ENCODE measurements at places on chromosomes 6 and 20.

DNA sequence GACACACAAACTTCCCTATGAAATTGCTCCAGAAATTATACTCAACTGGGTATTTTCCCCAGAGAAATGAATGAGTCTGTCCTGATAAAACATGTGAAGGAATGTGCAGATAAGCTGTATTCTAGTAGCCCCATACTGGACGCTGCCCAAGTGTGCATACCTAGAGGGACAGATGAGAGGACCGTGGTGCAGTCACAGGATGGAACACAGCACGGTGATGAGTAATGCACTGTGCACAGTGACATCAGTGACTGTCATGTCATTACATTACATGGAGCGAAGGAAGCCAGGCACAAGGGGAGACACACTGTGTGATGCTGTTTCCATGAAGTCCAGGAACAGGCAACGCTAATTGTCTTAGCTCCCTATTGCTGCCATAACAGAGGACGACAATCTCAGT is 155.5 kb downstream of the CDH4 start:
- no peak for DNase-seq

DNA sequence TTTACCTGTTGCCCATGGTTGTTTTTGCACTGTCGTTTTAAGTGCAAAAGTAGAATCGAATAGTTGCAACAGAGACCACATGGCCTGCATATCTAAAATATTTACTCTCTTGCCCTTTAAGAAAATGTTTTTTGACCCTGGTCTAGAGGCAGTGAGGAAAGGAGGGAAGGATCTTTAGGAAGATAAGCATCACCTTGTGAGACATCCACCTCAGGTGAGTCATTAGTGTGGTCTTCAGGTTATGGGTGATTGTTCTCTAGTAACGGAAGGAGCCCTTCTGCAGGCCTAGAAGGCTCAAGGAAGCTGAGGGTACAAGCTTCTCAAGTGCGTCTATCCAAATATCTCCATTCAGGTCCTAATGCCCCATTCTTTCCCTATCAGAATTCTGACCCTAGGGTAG is 6.6 kb upstream of the RAB44 start:
- DNase-seq = no peak

DNA sequence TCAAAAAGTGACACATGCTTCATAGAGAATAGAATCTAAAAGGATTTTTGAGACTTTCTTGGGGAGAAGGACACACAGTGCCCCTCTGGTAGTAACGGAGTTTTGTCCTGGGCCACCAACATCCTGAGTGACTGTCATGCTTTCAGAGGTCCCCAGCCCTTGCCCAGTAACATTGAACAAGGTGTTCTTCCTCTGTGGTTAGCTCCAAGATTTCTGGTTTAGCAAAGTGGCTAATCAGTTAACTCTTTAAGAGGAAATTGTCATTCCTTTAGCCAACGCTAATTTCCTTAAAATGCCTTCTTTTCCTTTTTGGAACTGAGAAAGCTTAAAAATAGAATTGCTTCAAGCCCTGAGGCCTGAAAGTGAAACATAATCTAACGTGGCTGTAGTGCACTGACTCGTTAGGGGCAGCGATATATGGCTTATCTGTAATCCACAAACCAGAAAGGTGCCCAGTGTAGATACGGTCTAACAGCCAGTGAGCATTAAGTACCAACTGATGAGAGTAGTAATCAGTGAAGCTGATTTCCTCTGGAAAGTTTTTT is 7.8 kb downstream of the E2F3 start:
- no peak for DNase-seq

GRCh38 chr20:56427797-56428196 is 15.7 kb downstream of the CASS4 start:
- no peak for DNase-seq

DNA sequence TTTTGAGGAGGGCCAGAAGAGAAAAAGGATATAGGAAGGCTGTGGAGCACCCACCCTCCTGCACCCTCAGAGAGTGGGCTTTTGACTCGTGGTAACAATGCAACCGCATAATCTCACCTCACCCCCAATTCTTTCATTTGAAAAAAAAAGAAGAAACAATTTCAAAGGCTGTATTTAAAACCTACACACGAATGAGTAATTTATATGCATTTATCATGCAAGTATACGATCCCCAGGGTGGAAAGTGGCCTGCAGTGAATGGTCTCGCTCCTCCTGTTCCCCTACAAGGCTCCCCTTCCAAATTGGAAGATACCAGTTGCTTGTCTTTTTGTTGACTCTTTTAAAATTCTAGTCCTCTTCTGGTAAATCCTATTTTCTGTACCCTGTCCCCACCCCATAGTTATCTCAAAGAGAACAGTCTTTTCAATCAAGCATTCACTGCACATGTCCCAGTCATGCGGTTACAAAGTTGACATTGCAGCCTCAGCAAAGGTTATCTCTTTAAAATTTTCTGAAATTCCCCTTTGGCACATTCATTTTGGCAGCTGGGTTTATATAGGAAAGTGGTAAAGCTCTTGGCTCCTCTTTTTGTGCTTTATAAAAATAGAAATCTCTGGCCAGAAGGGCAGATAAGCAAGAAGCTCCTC is 110.6 kb downstream of the ARID1B start:
- no peak for DNase-seq

DNA sequence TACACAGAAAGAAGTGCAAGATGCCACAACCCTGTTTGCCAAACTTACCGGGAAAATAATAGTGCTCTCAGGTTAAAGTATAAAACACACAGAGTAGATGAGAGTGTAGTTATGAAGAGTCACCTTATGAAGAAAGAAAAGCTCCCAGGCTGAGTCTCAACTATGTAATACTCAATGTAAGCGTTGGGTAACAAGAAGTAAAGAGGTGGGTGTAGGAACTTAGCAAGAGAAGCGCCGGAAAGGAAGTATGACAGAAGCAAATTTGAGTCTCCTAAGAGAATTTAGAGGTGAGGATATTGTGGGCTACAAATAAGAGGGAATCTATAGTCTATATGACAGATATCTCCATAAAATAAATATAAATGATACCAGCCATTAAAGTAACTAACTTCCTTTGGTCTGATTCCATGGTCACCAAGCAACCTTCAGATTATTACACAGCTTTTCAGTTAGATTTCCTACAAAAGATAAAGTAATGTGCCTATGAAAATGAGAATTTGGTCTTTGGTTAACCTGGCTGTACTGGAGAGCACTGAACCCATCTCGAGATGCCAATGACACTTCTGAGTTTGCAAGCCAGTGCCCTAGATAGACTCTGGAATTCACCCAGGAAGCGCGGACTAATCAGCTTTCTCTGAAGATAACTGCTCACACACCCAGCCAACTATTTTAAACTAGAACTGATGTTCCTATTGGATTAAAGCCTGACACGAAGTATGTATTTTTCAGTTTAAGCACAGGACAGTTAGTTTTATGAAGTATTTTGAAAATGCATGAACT is 1.8 kb downstream of the TUBE1 start:
- no peak for DNase-seq

DNA sequence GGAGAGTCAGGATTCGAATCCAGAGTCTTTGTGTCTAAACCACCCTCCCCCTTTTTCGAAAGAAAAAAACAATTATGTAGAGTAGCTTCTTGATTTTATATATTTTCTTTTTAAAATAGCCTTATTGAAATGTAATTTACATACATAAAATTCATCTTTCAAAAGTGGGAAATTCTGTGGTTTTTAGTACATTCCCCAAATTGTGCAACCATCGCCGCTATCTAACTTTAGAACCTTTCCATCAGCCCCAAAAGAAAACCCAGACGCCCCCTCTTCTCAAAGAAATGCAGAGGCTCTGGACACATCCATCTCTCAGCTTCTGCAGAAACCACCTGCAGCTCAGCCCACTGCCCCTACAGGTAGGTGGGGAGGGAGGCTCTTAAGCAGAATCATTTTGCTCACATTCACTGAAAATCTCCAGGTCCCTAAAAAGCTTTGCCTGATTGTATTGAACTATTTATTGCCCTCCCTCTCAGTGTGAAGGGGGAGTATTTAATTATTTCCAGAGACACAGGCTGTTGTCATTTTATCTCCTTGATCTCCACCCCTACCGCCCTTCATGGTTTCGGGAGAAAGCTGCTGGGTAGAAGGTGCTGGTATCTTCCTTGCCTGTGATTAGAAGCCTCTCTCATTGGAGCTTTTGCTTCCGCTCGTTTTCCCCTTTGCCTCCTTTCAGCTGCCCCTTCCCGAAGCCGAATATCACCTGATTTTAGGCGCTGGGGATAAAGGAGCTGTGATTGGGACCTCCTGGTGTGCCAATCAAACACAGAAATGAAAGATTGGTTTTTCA is 68.7 kb upstream of the KCNG1 start:
- DNase-seq = no peak

DNA sequence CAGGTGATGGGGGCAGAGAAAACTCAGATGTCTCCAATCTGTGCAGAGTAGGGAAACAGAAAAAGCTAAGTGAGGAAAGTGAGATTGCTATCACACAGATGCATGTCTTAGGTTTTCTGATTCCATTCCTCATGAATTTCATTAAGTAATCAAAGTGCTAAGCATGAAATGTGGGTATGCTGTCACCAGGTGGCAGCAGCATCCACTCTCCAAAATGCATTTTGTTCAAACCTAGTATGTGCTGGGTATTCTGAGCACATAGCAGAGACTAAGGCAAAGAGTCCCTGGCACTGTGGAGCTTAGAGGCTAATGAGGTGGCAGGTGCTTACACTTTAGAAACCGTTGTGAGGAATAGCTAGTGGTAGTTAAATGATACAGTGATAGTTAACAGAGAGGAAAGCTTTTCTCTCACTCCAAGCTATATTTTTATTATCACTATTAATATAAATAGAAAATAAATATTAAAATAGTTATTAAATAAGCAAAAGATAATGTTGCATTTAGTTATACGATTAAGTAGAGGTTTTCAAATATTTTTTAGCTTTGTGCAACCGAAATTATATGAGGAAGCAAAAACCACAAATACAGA is 179.5 kb downstream of the CDH26 start:
- DNase-seq = no peak
